ENCODE measurements at places on chromosomes 3 and 15.

GRCh38 chr3:62625268-62625667, 249.9 kb downstream of the CADPS start:
- DNase-seq, result no peak

- peak; percentile 63 for DNase-seq
Measured at GRCh38 chr15:55774113-55774970, 31.4 kb upstream of the PRTG start.

- no peak for DNase-seq
Measured at GRCh38 chr3:107323723-107324122, 53.5 kb upstream of the CCDC54 start.

DNA sequence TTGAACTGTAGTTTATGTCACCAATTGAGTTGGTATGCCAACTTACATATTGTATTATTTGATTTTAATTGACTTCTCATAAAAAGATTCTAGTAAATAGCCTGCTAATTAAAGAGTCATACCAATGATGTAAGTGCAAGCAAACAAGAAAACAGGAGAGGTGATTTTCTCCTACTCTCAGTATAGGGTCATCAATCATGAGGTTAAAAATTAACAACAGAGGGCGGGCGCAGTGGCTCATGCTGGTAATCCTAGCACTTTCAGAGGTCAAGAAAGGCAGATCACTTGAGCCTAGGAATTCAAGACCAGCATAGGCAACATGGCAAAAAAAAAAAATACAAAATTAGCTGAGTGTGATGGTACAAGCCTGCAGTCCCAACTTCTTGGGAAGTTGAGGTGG, 108.7 kb downstream of the MYO9A start:
- DNase-seq, result no peak

DNA sequence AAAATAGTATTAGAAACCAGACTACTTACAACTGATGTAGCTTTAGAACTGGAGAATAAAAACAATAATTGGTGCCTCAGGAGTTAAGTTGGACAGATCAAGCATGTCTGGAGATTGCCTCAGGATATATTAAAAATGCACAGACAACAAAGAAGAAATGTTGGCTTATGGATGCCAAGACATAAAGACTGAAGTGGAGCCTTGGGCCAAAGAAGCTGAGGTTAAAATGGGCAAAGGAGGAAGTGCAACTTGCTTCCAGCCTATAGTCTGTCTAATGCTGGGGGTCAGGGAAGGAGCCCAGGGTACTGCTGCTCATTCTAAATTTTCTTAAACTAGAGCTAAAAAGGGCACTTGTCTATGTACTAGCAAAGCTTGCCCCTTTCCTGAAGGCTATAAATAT, 77.5 kb downstream of the ESYT3 start:
- no peak for DNase-seq

DNA sequence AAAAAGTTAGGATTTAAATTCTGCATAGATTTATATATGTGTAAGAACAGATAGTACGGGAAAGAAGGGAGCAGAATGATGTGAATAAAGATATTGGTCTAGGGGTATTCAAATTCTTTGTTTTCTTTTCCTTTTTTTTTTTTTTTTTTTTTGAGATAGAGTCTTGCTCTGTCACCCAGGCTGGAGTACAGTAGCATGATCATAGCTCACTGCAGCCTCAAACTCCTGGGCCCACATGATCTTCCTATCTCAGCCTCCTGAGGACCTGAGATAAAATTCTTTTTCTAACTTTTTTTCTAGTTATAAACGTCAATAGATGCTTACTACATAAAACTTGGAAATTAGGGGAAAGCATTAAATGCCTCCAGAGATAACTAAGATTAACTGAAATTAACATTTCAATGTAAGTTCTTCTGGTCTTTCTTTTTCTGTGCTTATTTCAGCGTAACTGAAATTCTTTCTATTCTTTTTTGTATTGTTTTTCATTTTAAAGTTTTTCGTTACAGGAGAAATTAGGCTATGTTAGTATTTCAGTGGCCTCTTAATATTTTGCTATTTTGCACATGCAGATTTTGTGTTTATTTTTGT, 29.2 kb downstream of the UBE2Q2 start:
- DNase-seq, result no peak

- no peak for DNase-seq
Measured at GRCh38 chr15:29686445-29687203, 135.6 kb downstream of the TJP1 start.

DNA sequence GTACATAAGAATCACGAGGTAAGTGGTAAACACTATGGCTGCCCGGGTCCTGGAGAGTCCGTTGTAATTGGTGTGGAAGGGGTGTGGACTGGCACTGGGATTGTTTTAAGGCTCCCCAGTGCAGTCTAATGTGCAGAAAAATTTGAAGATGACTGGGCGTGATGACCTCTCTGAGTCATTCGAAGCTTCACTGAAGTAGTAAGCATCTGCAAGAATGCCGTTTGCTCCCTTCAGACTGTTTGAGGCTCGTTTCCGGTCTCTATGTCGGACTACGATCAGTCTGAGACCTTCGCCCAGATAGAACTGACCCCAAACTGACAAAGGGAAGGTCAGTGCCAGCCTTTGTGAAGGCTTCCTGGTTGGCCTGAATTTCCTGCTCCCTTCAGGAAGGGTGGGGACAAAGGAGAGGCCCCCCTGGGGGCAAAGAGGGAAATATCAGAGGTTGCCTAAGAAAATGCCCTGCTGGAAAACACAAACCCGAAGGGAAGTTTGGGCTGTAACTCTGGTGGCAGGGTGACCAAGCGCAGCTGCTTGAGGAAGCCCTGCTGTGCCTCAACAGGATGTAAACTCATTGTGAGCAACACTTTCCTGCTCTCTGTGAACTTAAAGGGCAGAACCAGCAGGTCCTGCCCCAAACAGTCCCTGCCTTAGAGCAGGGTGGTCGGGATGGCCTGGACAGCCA, 34.6 kb downstream of the BTD start:
- DNase-seq, result peak; percentile 56

GRCh38 chr15:91456251-91456718, 356.2 kb downstream of the SV2B start:
- DNase-seq, result no peak

- DNase-seq, result no peak
Measured at GRCh38 chr3:179971280-179971679, 65.5 kb downstream of the PEX5L start.

- no peak for DNase-seq
Measured at GRCh38 chr3:75171630-75172230, 492.4 kb upstream of the FRG2C start.

GRCh38 chr3:119551598-119551997, 7.8 kb downstream of the CD80 start:
- no peak for DNase-seq

GRCh38 chr3:161557445-161558150, 61.0 kb downstream of the OTOL1 start:
- no peak for DNase-seq

- peak; percentile 17 for DNase-seq
Measured at GRCh38 chr3:142888099-142888480, 793 bp downstream of the PCOLCE2 start.

DNA sequence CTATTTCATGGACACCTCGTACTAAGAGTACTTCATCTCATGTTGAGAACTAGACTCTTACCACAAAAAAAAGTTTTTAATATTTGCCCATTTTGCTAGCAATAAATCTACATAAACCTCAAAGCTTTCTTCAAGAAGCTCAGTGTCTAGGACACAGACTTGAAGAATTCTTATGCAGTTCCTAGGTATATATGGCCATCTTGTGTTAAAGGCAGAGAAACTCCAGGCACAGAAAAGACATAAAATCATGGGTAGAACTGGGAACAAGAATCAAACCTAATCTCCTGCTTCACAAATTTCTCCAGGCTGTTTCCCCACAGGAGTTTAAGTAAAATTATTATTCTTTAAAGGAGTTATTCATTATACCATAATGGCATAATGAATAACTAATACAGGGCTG, 4.4 kb downstream of the MBD4 start:
- no peak for DNase-seq

DNA sequence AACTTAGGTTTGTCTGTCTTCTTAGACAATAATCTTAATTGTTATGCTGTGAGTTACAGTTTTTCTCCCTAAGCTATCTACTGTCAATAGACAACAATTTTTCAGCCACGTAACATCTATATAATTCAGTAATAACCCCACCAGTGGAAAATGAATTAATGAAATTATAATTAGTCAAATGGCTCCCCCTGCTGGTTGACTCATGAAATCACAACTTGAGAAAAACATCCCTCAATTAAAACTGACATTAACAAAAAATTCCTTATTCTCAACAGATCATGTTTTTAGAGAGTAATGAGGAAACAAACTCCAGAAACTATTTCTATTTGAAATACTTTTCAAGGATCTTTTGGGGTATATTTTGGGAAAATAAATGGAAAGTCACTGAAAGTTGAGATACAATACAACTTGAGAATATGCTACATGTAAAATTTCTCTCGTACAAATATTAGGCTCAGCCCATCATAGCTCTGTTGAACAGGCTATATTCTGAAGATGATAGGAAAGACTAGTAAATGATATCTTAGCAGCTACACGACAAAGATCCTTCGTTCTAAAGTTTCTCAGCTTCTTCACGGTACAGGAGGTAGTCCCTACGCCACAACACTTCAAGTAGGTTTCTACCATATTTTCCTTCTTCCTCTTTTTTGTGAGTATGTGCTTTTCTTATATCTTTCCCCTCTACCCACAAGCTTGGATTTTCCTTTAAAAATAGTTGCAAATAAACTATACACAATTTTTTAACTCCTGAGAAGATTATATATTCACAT, 20.7 kb downstream of the PPP1R2 start:
- peak; percentile 42 for DNase-seq

DNA sequence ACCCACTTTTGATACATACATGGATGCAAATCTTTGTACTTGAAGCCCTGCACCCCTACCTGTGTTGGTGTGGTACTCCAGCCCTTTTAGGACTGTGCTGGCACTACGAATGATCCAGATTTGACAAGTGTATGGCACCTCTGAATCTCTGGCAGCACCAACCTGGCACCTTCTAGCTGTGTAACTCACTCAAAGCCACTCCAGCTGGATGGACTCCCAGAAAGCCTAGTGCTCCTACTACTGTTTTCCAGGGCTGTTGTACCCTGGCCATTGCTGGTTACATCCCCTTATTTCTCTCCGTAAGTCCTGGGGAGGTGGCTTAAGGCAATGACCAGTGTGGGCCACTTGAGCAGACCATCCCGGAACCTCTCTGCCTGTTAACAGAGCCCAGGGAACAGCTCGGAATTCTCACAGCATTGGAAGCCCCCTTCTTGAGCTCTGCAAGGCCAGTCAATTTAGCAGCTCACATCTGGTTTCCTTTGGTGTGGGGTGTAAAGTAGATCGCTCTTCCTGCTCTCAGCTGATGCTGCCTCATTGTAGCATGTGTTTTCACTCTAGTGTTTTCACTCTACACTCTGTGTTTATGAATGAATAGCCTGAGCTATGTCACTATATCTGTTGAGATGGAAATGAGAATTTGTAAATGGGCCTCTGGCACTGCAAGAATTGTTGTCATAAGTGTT, 12.2 kb downstream of the CALML4 start:
- no peak for DNase-seq

- DNase-seq, result no peak
Measured at GRCh38 chr15:48060396-48060795, 60.4 kb upstream of the SLC24A5 start.

DNA sequence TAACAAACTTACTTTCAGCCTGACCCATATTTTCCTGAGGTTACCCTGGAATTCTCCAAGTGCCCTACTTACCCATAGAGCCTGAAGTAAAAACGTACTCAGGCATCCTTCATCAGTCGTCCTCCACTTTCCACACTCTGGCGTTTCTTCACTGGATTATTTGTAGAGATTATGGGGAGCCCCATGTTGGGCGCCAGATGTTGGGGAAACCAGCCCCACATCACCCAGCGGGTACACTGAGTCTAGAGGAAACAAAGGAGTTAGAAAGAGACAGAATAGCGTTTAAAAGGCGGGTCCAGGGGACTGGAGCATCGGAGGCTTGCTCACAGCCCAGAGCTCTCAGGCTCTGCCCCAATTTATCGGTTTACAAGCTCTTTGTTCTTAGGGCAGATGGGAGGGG, 9.7 kb upstream of the SLC28A2 start:
- peak; percentile 3 for DNase-seq

DNA sequence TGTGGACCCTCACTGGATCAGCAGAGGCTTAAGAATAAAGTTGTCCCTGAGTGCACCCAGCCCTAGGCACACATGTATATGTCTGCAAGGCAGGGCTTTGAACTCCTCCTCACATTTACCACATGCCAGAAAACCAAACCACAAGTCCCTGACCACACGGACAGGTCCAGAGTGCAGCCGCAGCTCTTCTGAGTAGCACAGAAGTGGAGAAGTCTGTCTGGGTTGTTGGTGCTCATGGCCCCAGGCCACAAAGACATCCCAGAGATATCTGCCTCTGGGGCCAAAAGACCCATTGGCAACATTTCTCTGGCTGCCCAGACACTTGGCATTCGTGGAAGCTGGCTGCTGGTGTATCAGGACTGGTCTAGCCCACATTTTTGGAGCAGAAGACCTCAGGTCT, 17.4 kb downstream of the SUSD5 start:
- no peak for DNase-seq

GRCh38 chr15:40782609-40783227, 12.9 kb downstream of the C15orf62 start:
- peak; percentile 85 for DNase-seq

GRCh38 chr15:74050127-74050526, 32.2 kb downstream of the GOLGA6A start:
- DNase-seq, result no peak

GRCh38 chr3:130850044-130850797, 43.7 kb upstream of the ATP2C1 start:
- DNase-seq, result peak; percentile 62

DNA sequence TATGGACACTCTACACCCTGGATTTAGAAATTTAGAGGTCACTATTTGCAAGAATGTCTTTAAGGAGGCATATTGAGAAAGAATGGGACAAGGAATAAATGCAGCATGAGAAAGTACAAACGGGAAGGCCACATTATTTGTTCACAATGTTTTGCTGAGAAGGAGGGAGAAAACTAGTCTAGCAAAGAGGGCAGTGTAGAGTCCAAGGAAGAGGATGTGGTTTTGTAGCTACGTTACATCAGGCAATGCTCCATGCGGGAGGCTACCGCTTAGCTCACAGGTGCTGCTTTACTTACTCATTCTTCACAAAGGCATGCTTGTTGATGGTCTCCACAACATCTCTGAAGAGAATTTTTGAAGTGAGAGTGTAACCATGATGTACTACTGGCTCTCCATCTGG, 191.1 kb downstream of the PLCH1 start:
- no peak for DNase-seq

GRCh38 chr3:39839484-39839883, 30.1 kb downstream of the MYRIP start:
- no peak for DNase-seq

GRCh38 chr15:48112242-48112641, 8.5 kb upstream of the SLC24A5 start:
- no peak for DNase-seq

DNA sequence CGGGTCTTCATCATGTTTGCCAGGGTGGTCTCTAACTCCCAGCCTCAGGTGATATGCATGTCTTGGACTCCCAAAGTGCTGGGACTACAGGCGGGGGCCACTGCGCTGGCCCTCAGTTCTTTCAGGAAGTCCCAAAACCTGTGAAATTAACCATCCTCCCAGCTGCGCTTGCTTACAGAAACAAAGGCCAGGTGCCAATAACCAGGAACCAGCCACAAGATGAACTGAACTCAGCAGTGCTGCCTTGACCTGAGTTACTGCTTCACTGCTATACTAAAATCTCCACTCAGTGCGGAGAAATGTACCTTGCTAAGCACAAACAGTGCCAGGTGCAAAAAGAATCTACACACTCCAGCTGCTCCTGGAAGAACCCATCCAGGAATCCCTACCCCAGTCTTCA, 3.9 kb upstream of the GCHFR start:
- DNase-seq, result no peak

GRCh38 chr3:151787626-151788025, 26.3 kb upstream of the AADAC start:
- no peak for DNase-seq
